GM23248 (cell line): ENCODE measurements at places on chromosomes 5 and 9. TPM values are rescaled to one million over a fixed set of nuclear protein-coding genes. Genes with fewer than 3 reads are reported as not detected.

GRCh38 chr5:141771562-141771961, 89.5 kb upstream of the ARAP3 start:
- H3K27ac ChIP-seq, result no peak overlapping the region
- no peak overlapping the region for H3K4me3 ChIP-seq
- DNase-seq, result no peak
- no peaks in the 10 kb centered on the region for H3K27me3 ChIP-seq
- peaks cover 13% of the 10 kb centered on the region for H3K4me1 ChIP-seq

DNA sequence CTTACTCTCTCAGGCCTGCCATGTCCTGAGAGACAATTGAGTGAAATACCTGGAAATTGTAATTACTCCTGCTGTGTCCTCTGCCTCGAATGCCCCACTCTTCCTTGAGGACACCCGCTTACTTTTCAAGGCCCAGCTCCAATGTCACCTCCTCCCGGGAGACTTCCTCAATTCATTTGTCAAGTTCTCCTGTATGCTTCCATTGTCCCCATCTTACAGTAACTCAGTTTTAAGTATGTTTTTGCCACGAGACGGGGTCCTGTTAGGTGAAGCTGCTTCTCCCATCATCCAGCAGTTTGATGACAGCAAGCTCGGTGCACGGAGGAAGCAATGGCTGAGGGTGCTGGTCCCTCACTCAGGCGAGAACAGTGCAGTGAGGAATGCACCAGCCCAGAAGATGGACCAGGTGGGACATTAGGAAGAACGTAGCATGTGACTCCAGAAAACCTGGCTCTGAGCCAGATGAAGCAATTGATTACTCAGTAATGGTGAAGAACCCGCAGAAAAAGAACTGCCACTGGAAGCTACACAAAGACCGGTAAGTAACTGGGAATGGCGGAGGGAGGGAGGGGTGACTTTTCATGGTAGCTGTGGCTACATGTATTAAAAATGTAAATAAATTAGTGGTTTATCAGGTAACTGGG, 274.8 kb downstream of the DENND1A start:
- DNase-seq, result no peak
- no peak overlapping the region for H3K27ac ChIP-seq
- no peak overlapping the region for H3K4me3 ChIP-seq
- no peaks in the 10 kb centered on the region for H3K4me1 ChIP-seq
- H3K36me3 ChIP-seq, result no peaks in the 10 kb centered on the region

DNA sequence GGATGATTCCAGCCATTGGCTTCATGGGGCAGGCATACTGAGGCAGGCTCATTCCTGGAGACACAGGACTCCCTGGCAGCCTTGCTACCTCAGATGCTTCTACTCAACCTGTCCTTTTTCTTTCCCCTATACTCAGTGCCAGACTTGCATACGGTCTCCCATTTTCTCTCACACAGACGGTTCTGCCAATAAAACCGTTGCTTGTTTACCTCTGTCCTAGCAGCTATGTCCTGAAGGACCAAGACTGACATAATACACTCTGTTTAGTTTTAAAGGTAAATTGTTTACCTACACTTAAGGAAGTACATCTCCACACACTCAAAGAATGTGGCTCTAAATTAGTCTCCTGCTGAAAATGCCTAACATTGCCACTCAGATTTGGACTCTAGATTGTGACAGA, 151.0 kb upstream of the RFX3 start:
- H3K36me3 ChIP-seq, result no peaks in the 10 kb centered on the region
- no peak overlapping the region for H3K4me3 ChIP-seq
- no peaks in the 10 kb centered on the region for H3K4me1 ChIP-seq
- DNase-seq, result no peak

The PCDHGA3 gene
- total RNA-seq, result 7.5 and 7.6 TPM in 2 replicates

GRCh38 chr9:21153336-21154017, 11.8 kb upstream of the IFNW1 start:
- no peaks in the 10 kb centered on the region for H3K36me3 ChIP-seq
- H3K4me1 ChIP-seq, result no peaks in the 10 kb centered on the region
- H3K27me3 ChIP-seq, result no peaks in the 10 kb centered on the region
- H3K27ac ChIP-seq, result no peak overlapping the region
- DNase-seq, result peak; percentile 39
- no peak overlapping the region for H3K4me3 ChIP-seq

The SLC25A2 gene
- total RNA-seq, result not detected in 2 replicates

- DNase-seq, result no peak
- H3K36me3 ChIP-seq, result no peaks in the 10 kb centered on the region
- no peak overlapping the region for H3K4me3 ChIP-seq
- no peaks in the 10 kb centered on the region for H3K4me1 ChIP-seq
- no peaks in the 10 kb centered on the region for H3K27me3 ChIP-seq
Observed at GRCh38 chr5:88399561-88399960, 130.9 kb upstream of the TMEM161B start.

- H3K36me3 ChIP-seq, result no peaks in the 10 kb centered on the region
- H3K27me3 ChIP-seq, result no peaks in the 10 kb centered on the region
- H3K27ac ChIP-seq, result no peak overlapping the region
- DNase-seq, result no peak
- H3K4me1 ChIP-seq, result peaks cover 31% of the 10 kb centered on the region
Observed at GRCh38 chr5:91302958-91303357, 80.2 kb downstream of the ARRDC3 start.

The ELAVL2 gene
- not detected in 2 replicates for total RNA-seq

The TNIP1 gene
- total RNA-seq, result 88.8 and 92.1 TPM in 2 replicates

The RNF183 gene
- total RNA-seq, result not detected in 2 replicates

DNA sequence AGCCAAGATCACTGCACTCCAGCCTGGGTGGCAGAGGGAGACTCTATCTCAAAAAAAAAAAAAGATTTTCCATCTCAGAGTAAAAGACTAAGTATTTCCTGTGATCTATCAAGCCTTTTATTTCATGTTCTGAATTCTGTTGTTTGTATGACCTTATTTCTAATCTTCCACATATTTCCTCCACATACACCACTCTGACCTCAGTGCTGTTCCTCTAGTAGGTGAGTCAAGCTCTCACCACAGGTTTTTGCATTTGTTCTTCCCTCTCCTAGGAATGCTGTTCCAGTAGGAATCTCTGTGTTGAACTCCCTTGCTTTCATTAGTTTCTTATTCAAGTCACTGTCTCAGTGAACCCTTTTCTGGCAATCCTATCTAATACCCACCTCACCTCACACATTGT, 68.1 kb downstream of the INVS start:
- H3K4me1 ChIP-seq, result peaks cover 20% of the 10 kb centered on the region
- no peaks in the 10 kb centered on the region for H3K36me3 ChIP-seq
- peak; percentile 15 for DNase-seq

DNA sequence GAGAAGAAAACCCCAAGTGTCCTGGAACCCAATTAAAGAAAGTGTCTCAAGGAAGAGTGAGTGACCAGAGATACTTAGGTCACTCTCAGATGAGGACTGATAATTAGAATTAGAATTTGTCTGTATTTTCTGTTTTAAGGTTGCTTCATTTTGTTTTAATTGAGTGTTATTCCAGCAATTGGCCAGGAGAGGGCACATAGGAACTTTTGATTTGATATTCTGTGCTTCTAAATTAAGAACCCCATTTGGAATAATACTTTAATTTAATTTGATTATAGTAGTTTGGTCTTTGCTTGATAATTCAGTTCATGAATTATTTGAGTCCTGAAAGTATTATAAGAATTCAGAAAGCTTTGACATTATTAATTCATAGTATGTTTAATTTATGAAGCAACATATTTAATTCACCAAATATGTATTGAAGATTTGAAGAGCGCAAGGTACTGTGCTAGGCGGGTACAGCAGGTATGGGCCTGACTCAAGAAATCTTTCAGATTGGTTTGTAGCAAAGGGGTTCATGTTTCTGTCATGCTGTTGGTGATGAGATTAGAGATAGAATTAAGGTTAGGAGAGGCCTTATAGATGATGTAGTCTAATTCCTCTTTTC, 4.9 kb downstream of the MRPL22 start:
- H3K36me3 ChIP-seq, result no peaks in the 10 kb centered on the region
- no peak overlapping the region for H3K27ac ChIP-seq
- peak; percentile 53 for DNase-seq
- no peaks in the 10 kb centered on the region for H3K27me3 ChIP-seq
- peaks cover 15% of the 10 kb centered on the region for H3K4me1 ChIP-seq
- H3K4me3 ChIP-seq, result no peak overlapping the region

DNA sequence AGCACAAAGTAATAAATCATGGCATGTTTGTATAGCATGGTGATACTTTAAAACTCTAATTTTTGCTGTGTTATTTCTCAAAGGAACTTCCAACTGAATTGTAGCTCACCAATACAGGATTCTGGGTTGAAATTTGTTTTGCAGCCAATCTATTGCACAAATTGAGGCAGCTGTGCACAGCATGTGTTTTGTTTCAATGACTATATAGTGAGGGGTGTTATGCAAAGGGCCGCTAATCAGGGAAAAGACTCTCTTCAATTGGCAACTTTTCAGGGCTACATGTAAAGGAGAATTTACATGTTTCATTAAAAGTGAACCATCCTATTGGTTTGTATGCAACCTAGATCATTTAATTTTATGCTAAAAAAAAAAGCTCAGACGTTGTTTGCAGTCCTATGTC, 44.6 kb downstream of the PLPPR1 start:
- no peaks in the 10 kb centered on the region for H3K27me3 ChIP-seq
- no peak for DNase-seq
- H3K4me3 ChIP-seq, result no peak overlapping the region
- no peaks in the 10 kb centered on the region for H3K36me3 ChIP-seq
- H3K4me1 ChIP-seq, result no peaks in the 10 kb centered on the region

DNA sequence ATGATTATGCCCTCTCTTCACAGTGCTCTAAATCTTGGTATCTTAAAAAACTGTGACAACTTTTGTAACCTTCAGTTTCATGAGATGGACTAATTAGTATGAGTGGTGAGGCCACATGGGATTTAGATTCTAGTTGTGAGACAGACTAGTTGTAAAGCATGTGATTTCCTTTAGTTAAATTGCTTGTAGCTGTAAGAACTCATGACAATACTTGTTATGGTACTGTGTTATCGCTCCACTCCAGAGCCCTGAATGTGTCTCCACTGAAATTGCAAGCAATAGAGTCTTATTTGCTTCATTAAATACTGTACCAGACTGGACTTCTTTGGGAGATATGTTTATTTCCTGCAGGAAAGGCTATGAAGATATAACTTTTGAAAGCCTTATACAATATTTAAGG, 1198.3 kb upstream of the CDH6 start:
- no peak overlapping the region for H3K4me3 ChIP-seq
- H3K27ac ChIP-seq, result no peak overlapping the region
- no peak for DNase-seq
- H3K27me3 ChIP-seq, result no peaks in the 10 kb centered on the region

GRCh38 chr9:6969805-6970204, 212.0 kb downstream of the KDM4C start:
- no peak for DNase-seq
- H3K27ac ChIP-seq, result no peak overlapping the region
- no peaks in the 10 kb centered on the region for H3K27me3 ChIP-seq

GRCh38 chr5:151104795-151105194, 24.0 kb upstream of the TNIP1 start:
- H3K27me3 ChIP-seq, result no peaks in the 10 kb centered on the region
- peak overlapping the region; percentile 66 for H3K27ac ChIP-seq
- H3K4me1 ChIP-seq, result peaks cover 15% of the 10 kb centered on the region; the same call in 1 of the 2 replicates
- DNase-seq, result peak; percentile 86

- no peaks in the 10 kb centered on the region for H3K4me1 ChIP-seq
- no peak overlapping the region for H3K4me3 ChIP-seq
- DNase-seq, result no peak
- no peaks in the 10 kb centered on the region for H3K36me3 ChIP-seq
Observed at GRCh38 chr5:85671223-85671970, 946.3 kb upstream of the COX7C start.
